ENCODE measurements at places on chromosomes 12 and 14.

DNA sequence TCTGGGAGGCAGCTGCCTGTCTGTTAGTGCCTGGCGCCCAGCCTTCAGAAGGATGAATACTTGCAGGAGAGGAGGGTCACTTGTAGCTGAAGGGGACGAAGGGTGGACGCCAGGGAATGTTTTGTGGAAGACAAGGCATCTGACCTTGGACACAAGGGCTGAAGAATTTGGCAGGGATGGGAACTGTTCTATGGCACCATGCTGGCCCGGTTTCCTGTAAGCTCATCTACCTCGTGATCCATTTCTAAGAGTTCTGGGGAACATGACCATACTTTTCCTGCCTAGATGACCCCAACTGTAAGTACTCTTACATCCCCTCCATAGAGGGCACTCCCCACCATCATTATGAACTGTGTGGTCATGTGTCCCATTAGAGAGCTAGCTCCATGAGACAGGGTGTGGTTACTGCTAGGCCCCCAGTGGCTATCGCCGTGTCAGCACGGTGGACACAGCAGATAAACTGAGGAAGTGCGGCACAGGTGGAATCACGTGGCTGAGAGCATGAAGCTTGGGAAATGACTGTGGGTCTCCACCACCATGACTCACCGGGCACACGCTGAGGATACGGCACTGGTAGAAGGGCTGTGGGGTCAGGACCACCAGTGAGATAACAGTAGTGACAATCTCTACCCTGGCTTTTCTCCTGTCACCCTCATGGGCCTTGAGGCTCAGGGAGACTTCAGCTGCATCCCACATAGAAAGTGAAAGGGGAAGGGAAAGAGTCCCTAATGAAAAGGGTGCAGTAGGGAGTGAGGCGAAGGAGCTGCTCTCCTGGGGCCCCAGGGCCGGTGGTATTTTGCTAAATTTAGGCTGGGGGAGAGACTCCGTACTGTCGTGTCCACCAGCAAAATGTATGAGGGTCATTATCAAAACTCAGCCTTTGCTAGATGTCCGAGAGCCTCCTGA lies 252.6 kb downstream of the FOXN3 start:
- DNase-seq: no peak

- DNase-seq: no peak
These were observed 16.7 kb downstream of the EGLN3 start for GRCh38 chr14:33934043-33934750.

DNA sequence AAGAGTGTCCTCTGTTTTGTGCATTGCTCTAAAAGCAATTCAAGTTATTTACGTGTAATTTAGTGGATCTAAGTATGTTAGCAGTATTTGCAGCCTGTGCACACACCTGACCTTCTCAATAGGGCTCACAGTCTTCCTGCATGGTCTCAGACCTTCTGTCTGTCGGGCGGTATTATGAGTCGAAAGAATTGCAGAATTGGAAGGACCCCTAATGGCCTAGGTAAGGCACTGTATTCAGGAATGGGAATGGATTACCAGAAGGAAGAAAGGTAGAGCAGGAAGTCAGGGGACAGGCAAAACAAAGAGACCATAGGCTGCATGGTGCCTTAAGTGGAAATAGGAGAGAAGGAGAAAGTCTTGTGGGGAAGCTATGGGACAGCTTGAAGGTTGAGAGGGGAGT lies 341.6 kb downstream of the VRK1 start:
- DNase-seq: no peak

DNA sequence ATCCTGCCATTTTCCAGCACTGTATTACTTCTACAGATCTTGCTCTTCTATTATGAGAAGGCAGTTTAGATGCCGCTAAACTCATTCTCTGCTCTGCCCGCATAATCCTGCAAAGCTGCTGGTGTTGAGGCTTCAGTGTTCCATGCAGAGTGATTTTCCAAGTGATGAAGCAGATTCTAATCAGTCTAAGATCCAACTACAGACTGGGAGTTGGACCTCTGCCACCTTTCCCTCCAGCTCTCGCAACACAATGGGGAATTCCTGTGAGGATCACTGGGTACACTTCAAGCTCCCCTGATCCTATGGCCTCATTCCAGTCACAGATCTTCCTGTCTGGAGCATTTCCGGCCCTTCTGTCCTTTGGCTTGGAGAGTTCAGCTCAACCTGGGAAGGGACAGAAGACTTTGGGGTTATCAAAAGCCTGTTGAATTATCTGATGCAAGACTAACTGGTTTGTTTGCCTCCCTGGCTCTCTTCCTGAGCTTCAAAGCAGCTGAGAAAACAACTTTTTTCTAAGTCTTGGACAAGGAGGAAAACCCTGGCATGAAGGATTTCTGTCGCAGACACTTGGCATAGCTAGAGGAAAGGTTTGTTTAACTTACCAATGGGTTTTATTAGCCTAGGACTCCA lies 333.9 kb downstream of the ZFP36L1 start:
- no peak for DNase-seq

DNA sequence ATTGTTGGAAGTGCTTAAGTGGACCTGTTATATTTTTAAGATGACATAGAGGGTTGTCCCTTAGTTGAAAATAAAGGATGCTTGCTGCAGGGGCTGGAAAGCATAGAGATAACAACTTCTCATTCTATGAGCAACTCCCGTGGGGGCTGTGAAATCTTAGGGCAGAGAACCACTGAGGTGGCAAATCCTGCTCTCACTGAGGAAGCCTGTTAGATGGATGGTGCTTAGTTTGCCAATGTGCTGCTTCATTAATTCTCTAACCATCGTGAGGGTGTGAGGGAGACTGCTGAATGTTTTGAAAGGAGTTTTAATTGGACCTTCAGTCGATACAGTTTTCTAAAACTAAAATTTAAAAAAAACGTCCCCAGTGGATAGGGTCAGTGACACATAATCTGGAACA lies 46.5 kb downstream of the PTPRO start:
- DNase-seq: no peak

DNA sequence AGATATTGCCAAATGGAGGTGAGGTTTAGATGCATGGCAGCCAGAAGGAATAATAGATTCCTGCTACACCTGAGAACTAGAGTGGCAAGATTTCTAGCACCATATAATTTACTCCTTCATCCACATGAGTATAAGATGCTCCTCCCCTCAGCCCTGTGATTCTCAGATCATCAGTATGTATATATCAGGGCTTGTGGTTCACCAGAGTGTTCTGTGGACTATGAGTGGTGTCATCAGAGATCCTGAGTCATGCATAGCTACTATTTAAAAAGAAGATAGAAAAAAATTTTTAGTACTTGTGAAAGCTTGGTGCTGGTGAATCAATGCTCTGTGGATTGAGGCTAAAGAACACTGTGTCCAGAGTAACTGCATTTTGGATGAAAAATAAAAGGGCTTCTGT lies 285.9 kb downstream of the BMP4 start:
- no peak for DNase-seq

DNA sequence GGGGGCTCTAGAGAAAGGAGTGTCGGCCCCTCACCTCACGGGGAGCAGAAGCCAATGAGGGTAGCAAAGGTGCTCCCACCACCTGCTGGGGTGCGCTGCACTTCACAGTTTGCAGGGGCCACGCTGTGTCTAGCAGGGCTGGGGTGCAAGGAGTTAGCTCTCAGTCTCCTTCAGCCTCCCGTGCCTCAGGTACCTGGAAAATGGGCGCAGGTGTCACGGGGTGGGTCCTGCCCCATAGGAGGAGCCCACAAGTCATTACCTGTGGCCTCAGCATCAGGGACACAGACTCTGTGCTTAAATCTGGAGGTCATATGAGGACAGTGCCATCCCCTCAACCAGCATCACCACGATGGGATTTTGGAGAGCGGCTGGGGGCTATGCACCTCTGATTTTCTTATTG lies 326.7 kb downstream of the ADGRD1 start:
- DNase-seq: no peak

DNA sequence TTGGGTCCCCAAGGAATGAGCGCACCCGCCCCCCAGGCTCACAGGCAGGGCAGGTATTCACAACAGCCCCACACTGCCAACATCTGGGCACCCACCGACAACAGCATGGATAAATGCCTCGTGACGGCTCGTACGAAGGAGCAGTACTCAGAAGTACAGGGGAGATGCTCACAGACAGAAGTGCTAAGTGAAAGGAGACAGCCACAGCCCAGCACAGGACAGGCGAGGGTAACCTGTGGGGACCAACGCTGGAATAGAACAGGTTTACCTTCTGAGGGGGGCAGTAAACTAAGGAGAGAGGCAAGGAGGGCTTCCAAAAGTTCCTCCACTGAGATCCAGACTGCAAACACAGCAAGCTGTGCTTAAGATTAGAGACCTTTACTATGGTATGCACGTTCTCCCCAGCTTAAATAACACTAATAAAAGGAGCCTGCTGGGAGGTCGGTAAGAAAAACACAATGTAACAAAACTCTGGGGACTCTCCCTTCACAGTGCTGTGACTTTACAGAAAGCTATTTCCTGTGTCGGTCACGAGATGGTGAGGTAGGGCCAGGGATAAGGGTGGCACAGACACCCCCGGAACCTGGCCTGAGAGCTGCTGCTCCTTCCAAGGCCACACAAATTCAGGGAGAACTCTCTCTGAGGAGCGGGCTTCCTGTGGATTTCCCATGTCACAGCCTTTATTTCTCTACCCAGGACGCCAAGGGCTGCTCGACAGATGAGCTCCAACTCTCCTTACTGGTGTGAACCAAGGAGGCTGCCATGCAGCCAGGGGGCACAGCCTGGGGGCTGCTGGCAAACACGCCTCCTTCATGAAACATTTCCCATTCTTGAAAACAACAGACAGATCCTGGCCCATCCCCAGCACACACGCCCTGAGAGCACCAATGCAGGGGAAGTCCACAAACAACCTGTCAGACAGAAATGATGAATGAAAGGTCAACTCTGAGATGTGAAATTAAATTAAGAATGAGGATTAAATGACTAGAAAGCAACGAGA lies 26.3 kb downstream of the SLC15A4 start:
- DNase-seq: no peak

DNA sequence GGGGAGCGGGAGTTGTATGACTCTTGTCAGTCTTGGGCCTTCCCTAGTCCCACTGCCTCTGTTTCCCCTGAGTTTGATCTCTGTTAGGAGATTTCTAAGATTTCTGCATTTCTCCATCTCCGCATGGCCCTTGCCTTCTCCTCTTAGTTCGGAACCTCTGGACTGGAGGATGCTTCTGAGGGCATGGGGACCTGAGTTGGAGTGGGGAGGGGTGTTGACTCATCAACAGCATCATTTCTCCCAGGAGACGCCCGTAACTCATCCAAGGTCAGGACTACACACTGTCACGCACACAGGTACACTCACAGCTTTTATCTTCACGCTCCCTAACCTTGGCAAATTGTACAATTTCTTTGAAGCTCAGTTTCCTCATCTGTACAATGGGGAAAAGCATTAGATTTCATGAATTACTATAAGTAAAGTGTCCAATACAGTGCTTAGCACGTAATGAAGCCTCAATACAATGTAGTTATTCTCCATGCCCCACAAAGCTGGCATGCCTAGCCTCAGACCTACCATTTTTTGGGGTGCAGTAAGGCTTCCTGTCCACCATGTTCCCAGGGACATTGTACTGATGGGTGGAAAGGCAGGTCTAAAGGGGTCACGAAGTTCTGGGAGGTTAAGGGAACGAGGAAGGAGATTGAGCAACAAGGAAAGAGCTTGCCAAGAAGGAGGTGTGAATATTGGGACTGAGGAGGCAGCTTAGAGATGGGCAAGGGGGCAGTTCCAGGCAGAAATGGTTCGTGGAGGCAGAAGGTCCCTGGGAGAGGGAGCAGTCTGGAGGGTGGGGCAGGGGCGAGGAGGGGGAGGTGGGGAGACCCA lies 600 bp upstream of the LAG3 start:
- DNase-seq: no peak

- no peak for DNase-seq
These were observed 1021.9 kb downstream of the LRFN5 start for GRCh38 chr14:42628602-42629001.

- peak; percentile 66 for DNase-seq
These were observed 2.5 kb upstream of the PPP2R5C start for GRCh38 chr14:101758913-101759593.

- DNase-seq: no peak
These were observed 88.5 kb upstream of the CSRP2 start for GRCh38 chr12:76967181-76967885.

DNA sequence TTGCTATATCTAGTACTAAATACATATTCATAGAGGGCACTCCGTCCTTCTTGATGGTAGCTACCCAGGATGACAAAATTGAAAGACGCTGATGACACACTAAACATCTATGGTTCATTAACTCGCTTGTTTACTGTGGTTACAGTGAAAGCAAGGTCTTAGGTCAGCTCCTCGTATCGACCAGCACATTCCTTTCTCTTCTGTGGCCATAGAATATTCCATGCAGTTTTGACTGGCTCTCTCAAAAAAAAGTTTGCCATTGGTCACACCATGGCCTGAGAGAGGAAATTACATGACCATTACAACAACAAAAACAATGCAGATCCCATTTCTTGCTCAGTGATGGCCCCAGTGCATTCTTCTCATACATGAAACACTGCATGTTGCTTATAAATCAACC lies 411.4 kb upstream of the SOX5 start:
- no peak for DNase-seq

GRCh38 chr12:54378796-54379397 lies 5.6 kb downstream of the ZNF385A start:
- DNase-seq: peak; percentile 73

GRCh38 chr12:5840944-5841343 lies 104.1 kb downstream of the ANO2 start:
- DNase-seq: no peak

- DNase-seq: peak; percentile 93
These were observed at the start of gene RILPL2 for GRCh38 chr12:123436017-123436964. RILPL2 (minus strand) TSS chr12:123436684; CDS start chr12:123436420, 264 bp downstream.

DNA sequence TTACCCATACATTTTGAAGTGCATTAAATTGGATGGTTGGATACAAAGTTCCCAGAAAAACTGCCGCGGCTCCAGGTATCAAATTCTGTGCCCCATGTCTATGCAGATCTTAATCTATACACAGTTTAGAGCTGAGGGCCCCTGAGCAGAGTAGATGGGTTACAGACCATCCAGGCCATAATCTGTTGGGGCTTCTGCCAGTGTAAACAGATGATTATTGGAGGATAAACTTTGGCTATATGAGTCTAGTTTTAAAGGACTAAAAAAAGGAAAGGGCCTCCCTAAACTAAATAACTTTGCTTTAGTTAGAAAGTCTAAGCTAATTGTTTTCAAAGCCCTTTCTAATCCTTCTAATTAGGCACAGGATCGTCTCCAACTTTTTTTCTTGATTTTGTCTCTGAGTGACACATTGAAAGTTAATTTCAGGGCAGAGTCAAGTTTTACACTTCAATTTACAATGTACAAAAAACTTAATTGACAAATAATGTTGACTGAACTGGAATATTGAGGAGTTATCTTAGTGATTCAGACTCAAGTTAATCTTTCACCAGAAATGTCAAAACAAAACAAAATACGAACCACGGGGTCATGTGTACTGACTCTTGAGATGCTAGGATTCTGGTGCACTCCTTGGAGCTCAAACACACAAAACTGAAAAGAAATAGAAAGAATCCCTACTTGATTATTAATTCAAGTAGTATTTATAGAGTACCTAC lies 133.9 kb upstream of the SCAF11 start:
- DNase-seq: no peak

All from head of caudate nucleus (tissue), 42 donors.